Metanephros (tissue), 2 donors: ENCODE measurements at places on chromosomes 1 and 21. TPM values are rescaled to one million over a fixed set of nuclear protein-coding genes. Genes with fewer than 3 reads are reported as not detected.

The RXFP4 gene
- 0.18 TPM for total RNA-seq

The PLA2G2D gene
- not detected for total RNA-seq

The AIM2 gene
- total RNA-seq, result 0.41 TPM

The EDN2 gene
- 3.5 TPM for total RNA-seq

The SLC37A1 gene
- 10.0 TPM for total RNA-seq

The OR2T2 gene
- total RNA-seq, result 0.06 TPM

The MINDY1 gene
- 45.6 TPM for total RNA-seq

The NPHS2 gene
- total RNA-seq, result 46.4 TPM

The SLC9C2 gene
- not detected for total RNA-seq

The DARS2 gene
- total RNA-seq, result 18.0 TPM

The EEIG2 gene
- total RNA-seq, result 23.4 TPM

The STIL gene
- total RNA-seq, result 6.6 TPM

The PGLYRP4 gene
- total RNA-seq, result not detected

The B3GALT2 gene
- 8.8 TPM for total RNA-seq

The MIXL1 gene
- not detected for total RNA-seq

The COL24A1 gene
- 1.9 TPM for total RNA-seq

The BATF3 gene
- 1.9 TPM for total RNA-seq

The OR14K1 gene
- total RNA-seq, result not detected

The LCE1E gene
- not detected for total RNA-seq

The TMEM222 gene
- total RNA-seq, result 33.5 TPM

The TEKT2 gene
- total RNA-seq, result 5.0 TPM

The CAMSAP2 gene
- total RNA-seq, result 27.7 TPM

The KRTAP7-1 gene
- not detected for total RNA-seq

The CSDE1 gene
- total RNA-seq, result 325 TPM

The DENND4B gene
- 46.3 TPM for total RNA-seq

The C1orf87 gene
- total RNA-seq, result 0.06 TPM

The CLCA4 gene
- not detected for total RNA-seq

The MSH4 gene
- total RNA-seq, result 0.47 TPM

The RAB3B gene
- 3.7 TPM for total RNA-seq

The MROH7 gene
- total RNA-seq, result 7.9 TPM

The CD244 gene
- 0.93 TPM for total RNA-seq

The HSD11B1 gene
- 0.12 TPM for total RNA-seq

The DRAM2 gene
- 53.8 TPM for total RNA-seq

The ATF6 gene
- total RNA-seq, result 32.0 TPM

The PCAT6 gene
- not detected for total RNA-seq

The CLCNKB gene
- 73.2 TPM for total RNA-seq

The C1QB gene
- 41.5 TPM for total RNA-seq

The MYOC gene
- 0.82 TPM for total RNA-seq

The TBX19 gene
- 2.0 TPM for total RNA-seq

The FCRL4 gene
- not detected for total RNA-seq

The LHX8 gene
- not detected for total RNA-seq

The SYCP1 gene
- not detected for total RNA-seq

The CR1 gene
- 14.7 TPM for total RNA-seq

The MPL gene
- total RNA-seq, result 0.58 TPM

The SEC22B gene
- 28.8 TPM for total RNA-seq

The NTNG1 gene
- total RNA-seq, result 14.3 TPM

The GOLT1A gene
- 2.6 TPM for total RNA-seq

The ACKR1 gene
- 1.6 TPM for total RNA-seq

The CFAP107 gene
- total RNA-seq, result 0.12 TPM

The OR2T6 gene
- not detected for total RNA-seq

The TCHH gene
- 0.06 TPM for total RNA-seq

The MAP1LC3C gene
- total RNA-seq, result 1.9 TPM

The SPRR2E gene
- total RNA-seq, result not detected
